ENCODE measurements at places on chromosomes 11 and 22.

GRCh38 chr22:19576460-19577421 lies 52.5 kb upstream of the CLDN5 start:
- DNase-seq: peak; percentile 26

DNA sequence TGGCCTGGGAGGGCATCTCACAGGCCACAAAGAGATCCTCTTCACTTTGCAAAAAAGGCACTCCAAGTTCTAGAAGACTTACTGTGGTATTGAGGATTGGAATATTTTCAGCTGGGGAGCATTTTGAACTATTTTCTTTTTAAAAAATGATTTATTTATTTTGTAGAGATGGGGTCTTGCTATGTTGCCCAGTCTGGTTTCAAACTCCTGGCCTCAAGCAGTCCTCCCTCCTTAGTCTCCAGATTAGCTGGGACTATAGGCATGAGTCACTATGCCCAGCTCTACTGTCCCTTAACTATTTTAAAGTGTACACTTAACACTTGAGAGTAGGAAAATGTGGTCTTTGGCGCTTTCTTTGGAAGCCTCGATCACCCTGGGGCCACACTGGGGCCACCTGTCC lies 24.9 kb upstream of the DGCR8 start:
- DNase-seq: no peak

DNA sequence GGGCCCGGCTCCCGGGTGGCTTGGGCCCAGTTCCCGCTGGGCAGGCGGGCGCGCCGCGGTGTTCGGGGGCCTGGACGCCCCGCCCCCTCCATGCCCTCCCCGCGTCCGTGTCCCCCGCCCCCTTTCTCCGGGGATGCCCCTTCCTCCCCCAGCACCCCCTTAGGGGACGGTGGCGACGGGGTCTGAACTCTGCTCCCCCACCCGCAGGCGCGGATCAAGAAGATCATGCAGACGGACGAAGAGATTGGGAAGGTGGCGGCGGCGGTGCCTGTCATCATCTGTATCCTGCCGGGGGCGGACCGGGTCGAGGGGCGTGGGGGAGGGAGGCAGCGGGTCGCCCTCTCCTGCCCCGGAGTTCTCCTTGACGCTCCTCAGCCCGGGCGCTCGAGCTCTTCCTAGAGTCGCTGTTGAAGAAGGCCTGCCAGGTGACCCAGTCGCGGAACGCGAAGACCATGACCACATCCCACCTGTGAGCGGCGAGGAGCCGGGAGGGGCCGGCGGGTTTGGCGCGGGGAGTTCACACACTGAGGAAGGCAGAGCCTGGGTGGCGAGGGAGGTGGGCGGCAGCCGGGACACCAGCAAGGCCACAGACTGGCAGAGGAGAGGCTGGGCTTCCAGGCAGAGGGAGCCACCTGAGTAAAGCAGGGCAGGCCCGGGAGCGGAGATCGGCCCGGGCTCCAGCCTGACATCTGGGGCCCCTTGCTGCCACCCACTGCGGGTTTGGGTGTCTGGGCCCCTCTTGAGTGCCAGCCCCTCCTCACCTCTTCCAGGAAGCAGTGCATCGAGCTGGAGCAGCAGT lies 546 bp downstream of the DRAP1 start:
- DNase-seq: peak; percentile 20

GRCh38 chr11:103494491-103494890 lies 385.3 kb downstream of the DYNC2H1 start:
- DNase-seq: no peak

- DNase-seq: peak; percentile 18
These were observed 663.7 kb upstream of the B3GAT1 start for GRCh38 chr11:135075740-135076139.

DNA sequence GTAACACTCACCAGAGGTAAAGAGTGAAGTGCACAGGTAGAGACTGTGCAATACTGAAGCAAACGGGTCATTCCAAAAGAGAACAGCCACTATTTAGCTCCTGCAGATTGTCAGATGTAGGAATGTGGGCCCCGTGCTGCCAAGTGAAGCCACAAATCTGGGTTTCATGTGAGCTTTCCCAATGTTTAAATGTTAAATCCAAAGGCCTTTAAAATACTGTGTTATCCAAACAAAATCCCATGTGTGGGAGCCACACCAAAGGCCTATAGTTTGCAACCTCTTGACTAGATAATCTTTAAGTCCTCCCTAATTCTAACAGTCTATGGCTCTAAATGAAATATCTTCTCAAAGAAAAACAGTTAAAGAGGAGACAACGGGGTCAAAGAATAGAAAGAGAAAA lies 43.3 kb downstream of the RBFOX2 start:
- no peak for DNase-seq
